ENCODE measurements at places on chromosomes 4 and X.

DNA sequence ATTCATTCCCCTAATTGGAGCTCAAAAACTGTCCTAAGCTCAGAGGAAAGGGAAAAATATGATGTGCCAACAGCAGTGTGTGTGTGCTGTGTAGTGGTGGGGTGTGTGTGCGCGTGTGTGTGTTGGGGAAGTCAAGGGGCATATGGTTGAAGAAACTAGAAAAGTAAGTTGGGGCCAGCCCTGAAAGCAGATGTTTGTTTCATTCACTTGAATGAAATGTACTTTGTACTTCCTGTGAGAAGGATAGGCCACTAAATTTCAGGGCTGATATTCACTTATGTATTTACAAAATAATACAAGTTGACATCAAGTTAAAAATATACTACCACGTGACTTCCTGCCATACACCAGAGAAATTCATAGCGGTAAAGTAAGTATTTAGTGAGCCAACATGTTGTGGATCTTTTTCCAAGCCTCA is 151.3 kb upstream of the JADE1 start:
- DNase-seq, result peak; percentile 24

- DNase-seq, result no peak
These were observed 930.5 kb downstream of the ADGRL3 start for GRCh38 chr4:62130637-62131036.

- no peak for DNase-seq
These were observed 326.8 kb downstream of the ZNF674 start for GRCh38 chrX:46218373-46218772.

GRCh38 chr4:104519588-104519987 is 24.9 kb upstream of the CXXC4 start:
- no peak for DNase-seq

DNA sequence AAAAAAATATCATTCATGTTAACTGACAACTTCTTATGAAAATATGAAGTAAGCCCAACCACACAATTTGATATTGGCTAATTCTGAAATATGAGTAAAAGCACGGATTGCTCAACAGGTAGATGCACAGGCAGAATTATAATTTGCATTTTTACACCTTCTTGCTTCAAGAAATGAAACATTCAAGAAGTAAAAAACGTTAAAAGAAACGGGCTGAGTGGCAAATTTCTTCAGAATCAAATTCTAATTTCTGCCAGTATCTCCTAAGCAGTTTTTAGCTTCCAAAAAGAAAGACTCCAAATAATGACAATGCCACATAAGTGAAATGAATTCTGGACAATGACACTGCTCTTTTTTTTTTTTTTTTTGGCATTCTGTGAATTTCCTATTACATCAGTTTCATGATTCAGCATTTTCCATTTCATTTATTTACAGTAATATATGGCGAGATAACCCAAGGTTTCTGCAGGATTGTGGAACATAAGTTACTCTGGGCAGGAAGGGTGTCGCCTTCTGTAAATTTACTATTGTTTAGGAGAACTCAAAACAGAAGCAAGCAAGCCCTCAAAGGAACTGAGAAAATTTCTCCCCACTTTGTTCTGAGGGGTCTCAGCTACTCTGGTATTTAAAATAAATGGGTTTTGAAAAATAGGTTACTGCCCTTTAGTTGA is 1.4 kb downstream of the SEL1L3 start:
- DNase-seq, result peak; percentile 36

- no peak for DNase-seq
These were observed 107.7 kb downstream of the SMIM20 start for GRCh38 chr4:26021417-26022345.

DNA sequence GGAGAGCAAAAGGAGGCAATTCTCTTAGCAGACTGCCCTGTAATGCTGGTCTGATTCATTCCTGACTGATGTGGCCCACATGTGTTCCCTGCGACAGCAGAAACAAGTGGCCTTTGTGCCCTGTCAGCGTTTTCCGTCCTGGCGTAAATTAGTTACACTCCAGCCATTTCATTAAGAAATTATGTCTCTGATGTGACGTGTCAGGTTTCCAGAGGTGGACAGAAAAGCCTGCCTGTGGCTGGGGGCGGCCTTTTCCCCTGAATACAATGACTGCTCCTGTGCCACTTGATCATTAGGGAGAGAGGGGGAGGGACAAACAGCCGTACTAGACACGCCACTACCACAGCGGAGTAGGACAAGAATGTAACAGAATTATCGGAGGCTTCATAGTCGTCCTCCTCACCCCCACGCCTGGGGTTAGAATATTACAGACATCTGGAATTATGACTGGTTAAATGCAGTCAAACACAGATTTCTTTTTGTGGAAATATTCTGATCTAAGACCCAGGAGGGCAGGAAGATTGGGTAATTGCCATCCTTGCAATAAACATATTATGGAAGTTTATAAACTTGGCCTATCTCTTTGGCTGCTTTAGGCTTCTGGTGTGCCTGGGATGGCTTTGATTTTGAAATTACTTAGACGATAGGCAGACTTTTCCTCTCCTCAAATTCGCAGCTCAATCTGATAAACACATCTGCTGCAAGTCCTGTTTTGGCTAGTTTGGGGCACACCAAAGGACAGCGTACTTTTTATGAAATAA is 146.2 kb upstream of the BCOR start:
- no peak for DNase-seq

DNA sequence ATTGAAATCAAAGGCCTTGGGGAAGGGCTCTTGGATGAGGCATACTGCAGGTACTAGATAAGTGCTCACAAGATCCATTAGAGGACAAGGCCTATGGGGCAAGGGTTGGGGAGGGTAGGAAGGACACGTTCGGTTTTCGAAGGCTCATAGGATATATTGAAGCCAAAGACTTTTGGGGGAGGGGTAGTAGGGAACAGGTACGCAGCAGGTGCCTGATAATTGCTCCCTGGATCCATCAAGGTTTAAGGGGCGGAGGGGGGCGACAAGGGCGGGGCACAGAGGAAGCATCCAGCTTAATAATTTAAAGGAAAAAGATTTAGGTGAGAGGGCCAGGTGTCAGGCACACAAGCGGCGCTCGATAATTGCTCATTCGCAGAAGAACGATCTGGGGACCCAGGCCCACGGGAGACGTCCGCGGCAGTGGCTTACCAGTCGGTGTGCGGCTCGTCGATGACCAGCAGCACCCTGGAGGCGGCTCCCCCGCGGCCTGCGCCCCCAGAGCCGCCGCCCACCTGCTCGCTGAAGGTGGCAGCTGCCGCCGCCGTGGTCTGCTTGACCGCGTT is 653 bp downstream of the SYN1 start:
- no peak for DNase-seq

DNA sequence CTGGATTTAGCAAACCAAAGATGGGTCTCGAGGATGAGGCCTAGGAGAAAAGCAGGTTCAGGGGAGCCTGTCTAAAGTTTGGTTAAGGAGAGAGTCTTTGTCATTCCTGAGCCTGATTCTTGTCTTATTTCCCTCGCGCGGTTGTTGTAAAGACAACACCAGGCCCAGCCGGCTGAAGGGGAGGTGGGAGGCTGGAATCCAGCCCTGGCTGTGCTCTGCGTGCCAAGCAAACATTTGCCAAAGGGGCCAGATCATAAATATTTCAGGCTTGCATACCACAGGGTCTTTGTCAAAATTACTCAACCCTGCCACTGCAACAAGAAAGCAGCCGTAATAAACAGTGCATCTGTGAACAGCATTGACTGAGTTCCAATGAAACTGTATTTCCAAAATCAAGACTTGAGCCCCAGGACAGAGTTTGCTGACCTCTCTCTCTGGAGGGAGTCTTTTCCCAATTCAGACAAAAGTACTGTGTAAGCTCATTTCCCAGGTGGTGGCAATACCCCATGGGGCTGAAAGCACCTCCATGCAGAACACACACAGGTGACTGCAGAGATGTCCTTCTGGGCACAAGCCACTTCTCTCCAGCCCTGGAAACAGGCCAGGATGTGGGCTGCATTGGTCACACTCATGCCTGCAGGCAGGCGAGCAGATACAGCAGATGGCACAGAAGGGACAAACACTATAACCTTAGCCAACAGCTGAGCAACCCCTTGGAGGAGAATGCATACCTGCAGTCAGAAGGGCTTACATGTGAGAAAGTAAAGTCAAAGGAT is 320.3 kb downstream of the STK32B start:
- no peak for DNase-seq

- no peak for DNase-seq
These were observed 4.3 kb upstream of the KCNE5 start for GRCh38 chrX:109629310-109629709.

DNA sequence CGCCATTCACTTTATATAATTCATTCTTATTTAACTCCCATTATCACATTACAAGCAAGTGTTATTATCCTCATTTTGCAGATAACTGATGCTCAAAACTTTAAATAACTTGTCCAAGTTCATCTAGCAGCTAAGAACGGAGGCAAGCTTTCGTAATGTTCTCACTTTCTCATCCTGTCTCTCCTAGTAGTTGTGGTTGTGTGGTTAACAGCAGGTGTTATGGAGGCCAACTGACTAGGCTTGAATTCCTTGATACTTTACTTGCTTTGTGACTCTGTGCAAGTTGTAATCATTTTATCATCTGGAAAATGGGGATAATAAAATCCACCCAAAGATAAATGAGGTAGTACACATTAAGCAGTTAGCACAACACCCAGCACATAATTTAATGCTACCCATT is 109.9 kb upstream of the PTPN13 start:
- peak; percentile 49 for DNase-seq

- no peak for DNase-seq
These were observed 75.9 kb downstream of the FIP1L1 start for GRCh38 chr4:53453385-53453784.

GRCh38 chrX:47380268-47380667 is 9.9 kb downstream of the ZNF157 start:
- no peak for DNase-seq

DNA sequence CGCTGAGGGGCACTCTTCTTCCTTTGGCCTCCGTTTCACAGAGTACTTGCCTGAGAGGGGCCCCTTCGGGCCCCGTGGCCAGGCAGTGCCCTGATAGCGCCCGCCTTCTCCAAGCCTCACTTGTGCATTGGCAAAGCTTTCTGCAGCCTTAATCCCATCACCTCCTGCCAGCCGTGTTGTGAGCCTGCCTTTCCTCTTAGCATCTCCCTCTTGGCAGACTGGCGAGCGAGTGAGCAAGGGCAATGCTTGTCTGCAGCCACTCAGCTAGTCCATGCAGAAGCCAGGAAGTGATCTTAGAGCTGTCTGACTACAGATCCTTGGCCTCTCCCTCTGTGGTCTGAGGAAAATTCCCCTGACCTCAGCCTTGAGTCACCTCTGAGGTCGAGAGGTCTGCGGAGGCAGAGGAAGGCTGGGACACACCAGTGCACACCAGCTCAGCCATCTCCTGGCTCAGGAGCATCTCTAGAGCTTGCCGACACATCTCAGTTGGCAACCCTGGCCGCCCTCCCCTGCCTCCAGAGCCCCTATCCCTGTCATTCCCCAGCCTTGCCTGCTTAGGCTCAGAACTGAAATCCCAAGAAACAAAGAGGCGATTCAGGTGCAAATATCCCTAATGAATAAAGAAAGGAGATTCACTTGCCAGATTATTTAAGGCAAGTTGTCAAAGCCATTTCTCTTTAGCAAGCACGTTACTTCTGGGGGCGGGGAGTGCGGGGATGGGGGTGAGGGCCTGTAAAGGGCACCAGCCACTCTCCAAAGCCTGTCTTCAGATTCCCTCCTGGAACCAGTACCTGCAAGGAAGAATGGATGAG is 143.5 kb upstream of the MAMLD1 start:
- no peak for DNase-seq

DNA sequence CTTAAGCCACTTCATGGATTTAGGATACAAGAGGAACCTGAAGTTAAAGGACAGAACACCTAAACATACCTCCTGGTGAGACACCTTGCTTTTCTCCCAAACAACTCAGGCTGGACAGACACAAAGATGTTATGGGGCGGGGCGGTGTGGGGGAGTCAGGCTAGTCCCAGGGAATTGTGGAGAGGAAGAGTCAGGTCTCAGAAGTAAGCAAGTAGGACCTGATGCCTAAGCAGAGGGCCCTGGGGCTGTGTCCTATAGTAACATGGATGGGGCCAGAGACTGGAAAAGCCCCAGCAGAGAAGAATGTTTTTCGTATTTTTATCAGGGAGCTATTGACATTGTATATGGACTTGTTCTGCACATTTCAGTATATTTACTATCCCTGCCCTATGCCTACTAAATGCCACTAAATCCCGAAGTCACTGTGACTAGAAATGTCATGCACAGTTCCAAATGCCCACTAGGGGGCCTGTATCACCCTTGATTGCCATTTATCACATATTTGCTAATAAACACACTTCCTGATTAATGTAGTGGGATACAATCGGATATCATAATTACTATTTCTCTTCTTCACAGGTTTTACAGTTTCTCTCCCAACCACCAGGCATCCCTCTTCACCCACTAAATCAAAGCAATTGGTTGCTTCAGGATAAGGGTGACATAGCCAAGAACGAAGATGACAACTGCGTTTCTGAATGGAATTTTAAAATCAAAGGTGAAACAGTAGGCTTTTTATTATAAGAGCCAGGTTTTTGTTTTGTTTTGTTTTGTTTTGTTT is 23.8 kb upstream of the ARHGAP10 start:
- peak; percentile 3 for DNase-seq

DNA sequence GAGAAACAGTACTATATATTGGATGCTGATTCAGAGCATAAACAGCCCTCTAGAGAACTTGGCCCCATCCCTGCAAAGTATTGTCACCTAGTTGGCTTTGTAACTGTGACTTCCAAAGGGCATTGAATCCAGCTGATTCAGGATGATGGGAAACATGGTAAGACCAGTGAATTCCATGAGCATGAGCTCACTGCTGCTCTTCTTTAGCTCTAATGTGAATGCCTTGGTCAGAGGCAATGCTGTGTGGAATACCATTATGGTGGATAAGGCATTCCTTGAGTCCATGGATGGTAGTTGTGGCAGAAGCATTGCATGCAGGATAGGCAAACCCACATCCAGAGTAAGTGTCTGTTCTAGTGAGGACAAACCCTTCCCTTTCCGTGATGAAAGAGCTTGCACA is 365.6 kb upstream of the EDA2R start:
- no peak for DNase-seq

- DNase-seq, result no peak
These were observed 113.1 kb downstream of the RS1 start for GRCh38 chrX:18558799-18559198.

- peak; percentile 89 for DNase-seq
These were observed 28.5 kb upstream of the FGF2 start for GRCh38 chr4:122798101-122798500.

- peak; percentile 37 for DNase-seq
These were observed 30.4 kb downstream of the ADH7 start for GRCh38 chr4:99404595-99405287.

DNA sequence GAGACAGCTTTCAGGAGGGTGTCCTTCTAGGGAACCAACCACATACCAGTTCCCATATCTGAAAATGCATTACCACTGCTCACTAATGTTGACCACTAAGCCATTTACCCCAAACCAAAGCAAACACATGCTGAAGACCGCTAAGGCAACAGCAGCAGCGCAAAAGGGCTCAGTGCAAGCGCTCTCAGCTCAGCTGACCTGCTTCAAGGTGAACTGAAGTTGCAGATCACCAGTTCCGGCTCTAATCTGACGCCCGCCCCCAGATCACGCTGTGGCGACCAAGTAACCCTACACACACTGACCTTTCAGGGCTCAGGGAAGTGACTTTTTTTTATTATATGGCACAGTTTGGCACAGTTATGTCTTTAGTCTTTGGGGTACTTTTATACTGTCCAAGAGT is 5.8 kb downstream of the MECP2 start:
- DNase-seq, result peak; percentile 46
